ENCODE measurements at places on chromosomes 4 and X.

DNA sequence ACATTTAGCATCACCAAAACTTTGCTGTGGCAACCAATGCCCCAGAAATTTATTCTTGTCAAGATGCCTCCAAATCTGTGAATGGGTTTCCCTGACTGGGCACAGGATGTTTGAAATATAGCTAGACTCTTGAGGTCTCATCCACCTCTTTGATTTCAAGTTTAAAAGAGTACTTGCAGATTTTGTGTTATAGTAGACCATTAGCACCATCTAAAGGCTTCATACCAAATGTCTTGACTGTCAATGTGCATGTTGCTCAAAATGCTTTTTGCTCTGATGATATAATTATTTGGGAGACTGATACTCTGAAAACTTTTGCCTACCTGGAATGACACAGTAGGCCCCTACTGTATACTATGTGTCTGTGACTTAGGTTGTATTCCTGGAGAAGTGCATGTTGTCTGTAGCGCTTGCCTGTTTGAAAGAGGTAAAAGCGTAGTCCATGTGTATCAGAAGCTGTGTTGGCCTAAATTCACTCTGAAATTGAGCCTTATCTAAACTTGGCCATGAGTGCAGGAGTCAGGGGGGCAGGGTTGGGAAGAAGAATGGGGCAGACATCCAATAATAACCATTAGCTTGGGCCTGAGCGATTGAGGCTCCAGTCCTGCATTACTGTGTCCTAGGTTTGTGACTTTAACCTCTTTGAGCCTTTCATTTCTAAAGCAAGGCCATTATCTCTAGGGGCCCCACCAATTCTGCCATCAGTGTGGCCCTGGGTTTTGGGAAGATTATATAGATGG lies 33.8 kb downstream of the NDP start:
- DNase-seq: no peak

DNA sequence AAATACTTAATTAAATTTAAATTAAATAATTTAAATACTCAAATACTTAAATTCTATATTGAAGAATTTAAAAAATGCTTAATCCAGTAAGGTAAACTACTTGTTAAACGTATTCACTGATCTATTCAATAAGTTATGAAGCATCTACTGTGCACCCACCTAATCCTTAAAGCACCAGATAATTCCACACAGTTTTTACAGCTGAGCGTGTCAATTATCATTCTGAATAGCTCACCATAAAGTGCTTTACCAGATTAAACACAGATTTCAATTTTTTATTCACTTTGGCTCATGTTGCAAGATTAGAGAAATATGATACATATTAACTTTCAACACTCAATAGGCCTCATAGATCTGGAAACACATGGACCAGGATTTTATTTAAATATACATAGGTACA lies 79.2 kb upstream of the DDIT4L start:
- no peak for DNase-seq

- no peak for DNase-seq
Measured at GRCh38 chrX:154436983-154437752, at the start of gene GDI1. TSS of gene GDI1 (plus strand) at chrX:154437154. CDS start at chrX:154437255, 101 bp downstream.

- DNase-seq: no peak
Measured at GRCh38 chrX:68690936-68691501, 43.6 kb downstream of the STARD8 start.

DNA sequence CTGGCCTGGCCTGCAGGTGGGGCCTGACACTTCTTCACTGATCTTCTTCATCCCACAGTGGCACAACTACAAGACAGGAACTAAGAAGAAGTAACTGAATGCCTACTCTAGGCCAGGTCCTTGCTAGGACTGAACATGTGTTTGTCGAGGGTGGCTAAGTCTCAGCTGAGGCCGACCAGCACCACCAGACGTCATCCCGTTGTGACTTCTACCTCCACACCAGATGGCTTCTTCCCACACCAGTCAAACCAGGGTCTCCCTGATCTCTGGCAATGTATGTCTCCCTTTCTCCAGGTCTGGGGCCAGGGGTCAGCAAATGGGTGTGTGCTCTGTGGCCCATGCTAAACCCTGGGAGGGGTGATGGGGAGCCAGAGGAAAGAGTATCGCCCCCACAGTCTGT lies 40.2 kb downstream of the PJA1 start:
- no peak for DNase-seq

All from GM12864 (cell line).